ENCODE measurements at places on chromosomes 16 and 17.

GRCh38 chr17:44203731-44204440 is 4.2 kb upstream of the ATXN7L3 start:
- DNase-seq = peak; percentile 60

DNA sequence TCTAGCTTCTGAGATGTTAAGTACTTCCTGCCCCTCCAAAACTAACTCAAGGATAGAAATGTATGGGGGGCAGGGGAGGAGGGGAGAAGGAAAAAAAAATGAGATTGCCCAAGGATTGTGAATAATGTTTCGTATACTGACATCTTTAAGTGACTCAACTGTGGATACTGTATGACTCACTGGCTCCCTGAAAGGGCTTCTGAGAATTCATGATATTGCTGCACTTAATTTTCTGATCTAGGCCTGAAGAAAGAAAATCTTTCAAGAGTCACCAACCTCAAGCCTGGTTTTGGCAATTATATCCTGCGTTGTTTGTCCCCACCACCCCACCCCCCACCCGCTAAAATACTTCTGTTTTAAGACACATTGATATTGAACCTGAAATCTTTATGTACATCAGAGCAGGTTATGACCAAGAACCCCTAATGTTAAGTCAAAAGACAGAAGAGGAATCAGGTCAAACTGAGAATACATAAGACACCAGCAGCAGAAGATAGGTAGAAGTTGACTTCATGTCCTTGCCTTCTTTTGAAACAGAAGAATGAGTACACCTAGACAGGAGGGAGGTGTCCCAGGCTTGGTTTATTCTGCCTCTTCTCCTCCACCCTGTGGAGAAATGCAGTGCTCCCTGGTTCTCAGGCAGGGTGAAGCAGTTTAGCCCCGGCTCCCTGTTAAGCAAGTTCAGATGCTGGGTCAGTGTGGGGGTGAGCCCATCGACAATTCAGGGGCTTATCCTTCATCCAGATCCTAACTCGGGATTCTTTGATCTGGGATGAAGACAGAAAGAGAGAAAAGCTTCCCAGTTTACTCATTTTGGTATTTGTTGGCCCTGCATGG is 3.3 kb upstream of the FBXL20 start:
- DNase-seq = no peak

- DNase-seq = no peak
These were observed 7.0 kb upstream of the TMEM92 start for GRCh38 chr17:50267074-50267841.

DNA sequence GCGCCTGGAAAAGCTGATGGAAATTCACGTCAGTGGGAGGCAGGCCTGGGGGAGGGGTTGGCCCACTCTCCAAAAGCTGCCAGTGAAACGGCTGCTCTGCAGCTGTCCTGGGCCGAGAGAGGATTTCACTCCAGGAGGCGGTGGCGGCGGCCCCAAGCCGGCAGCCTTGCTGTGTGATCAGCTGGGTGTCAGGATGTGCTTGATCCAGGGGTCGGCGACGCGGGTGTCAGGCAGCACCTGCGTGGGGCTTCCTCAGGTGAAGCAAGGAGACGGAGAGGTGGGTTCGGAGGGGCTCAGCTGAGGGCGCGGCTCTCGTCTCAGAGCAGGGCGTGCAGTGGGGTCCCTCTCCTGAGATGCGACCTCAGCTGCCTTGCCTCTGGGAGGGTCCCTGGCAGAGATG is 7.0 kb downstream of the CBFA2T3 start:
- DNase-seq = no peak

DNA sequence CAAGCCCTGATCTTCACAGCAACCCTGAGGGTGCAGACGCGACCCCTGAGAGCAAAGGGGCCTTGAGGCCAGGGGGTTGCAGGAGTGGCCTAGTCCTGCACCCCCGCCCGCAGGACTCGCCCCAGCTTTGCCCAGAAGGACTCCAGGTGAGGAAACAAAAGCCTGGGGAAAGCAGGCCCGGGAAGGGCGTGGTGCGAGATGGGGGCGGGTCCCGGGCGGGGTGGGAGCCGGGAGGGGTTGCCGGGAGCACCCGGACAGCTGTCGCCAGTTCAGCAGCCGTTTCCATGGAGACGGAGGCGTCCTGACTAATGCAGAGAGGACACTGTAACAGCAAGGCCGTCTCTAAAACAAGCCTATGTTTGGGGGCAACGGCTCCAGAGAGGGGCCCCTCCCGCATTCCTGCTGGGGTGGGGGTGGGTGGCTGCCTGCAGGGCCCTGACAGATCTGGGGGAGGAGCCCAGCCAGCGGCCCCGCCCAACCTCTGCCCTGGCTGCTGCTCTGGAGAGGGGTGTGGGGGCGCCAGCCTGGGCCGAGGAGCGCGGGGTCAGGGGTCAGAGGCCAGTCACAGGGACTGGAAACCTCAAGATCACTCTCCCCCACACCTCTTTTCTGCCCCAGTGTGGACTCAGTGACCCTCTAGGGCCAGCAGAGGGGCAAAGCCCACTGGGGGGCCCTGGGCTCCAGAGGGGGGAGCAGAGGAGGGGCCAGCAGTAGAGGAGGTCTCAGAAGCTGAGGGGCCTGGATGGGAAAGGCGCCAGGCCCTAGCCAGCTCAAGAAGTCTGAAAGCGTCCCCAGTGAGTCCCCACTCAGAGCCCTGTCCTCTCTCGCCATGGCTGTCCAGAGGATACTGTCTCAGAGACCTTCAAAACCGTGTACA is 3.1 kb upstream of the TPPP3 start:
- DNase-seq = no peak

DNA sequence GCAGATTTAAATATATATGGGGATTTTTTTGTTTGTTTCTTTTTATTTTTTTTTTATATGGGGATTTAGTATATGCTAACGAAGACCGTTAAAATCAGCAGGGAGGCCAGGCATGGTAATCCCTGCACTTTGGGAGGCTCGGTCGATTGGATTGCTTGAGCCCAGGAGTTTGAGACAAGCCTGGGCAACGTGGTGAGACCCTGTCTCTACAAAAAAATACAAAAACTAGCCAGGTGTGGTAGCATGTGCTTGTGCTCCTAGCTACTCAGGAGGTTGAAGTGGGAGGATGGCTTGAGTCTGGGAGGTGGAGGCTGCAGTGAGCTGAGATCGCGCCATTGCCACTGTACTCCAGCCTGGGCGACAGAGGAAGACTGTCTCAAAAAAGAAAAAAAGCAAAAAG is 22.3 kb upstream of the MEIOC start:
- no peak for DNase-seq

DNA sequence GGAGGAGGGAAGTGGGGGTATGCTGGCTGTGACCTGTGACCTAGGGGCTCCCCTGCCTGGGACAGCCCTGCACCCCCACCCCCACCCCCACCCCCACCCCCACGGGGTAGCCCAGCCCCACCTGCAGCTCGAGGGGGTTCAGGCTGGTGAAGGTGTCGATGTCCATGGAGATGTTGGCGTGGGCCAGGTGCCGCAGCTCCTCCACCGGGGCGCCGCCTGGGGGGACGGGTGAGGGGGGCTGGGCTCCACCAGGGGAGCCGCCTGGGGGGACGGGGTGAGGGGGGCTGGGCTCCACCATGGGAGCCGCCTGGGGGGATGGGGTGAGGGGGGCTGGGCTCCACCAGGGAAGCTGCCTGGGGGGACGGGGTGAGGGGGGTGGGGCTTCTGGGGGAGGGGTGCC is 9.9 kb downstream of the MSLN start:
- no peak for DNase-seq

DNA sequence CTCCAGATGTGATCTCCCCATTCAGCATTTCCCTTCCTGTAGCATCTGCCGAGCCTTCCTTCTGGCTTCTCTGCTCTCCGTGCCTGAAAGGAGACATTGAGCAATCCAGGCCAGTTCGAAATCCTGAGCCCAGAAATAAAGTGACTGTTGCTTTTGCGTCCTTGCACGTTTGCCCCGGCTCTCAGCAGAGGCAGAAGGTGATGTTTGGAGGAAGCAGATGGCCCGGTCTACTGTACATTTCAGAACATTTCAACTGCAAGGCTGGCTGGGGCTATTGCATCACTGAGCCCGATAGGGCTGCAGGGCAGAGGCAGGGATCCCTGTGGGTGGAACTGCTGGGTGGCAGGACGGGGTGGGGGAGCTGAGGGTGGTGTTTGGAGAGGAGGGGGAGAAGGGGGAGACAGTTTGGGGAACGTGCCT is 29.4 kb downstream of the IRF8 start:
- DNase-seq = no peak

DNA sequence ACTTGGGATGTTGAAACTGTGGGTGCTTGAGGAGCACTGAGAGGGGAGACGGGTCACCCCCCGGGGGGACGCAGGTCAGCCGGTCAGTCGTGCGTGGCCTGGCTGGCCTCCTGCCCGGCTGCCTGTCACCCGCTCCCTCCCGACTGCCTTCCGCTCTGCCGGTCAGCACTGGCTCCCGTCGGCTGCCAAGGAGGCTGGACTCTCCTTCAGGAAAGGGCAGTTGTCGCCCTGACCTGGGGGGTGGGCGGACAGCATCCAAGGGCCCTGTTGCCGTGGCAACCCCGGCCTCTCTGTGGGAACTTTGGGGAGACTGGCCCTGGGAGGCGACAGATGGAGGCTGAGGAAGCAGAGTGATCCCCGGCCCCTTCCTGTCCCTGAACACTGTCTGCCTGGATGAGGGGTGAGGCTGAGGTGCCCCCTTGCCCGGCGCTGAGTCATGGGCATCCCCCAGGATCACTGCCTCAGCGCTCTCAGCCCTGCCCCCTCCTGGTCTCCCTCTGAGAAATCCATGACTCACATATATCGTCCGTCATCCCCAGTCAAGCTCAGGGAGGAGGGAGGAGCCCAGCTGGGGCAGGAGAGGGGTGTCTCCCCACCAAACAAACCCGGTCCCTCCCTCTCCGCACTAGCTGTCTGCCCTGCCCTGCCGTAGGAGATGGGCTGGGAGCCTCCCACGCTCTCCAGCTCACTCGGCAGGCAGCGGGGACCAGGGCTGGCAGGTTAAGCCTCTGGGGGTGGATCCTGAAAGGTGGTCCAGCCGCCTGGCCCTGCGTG is at the start of gene ADGRG1:
TSS of gene ADGRG1 (plus strand) at position 623 of the 774 bp plus-strand sequence. CDS start 21,658 bp downstream, outside the sequence.
- no peak for DNase-seq

GRCh38 chr17:43766413-43767052 is 7.9 kb upstream of the SOST start:
- DNase-seq = no peak

DNA sequence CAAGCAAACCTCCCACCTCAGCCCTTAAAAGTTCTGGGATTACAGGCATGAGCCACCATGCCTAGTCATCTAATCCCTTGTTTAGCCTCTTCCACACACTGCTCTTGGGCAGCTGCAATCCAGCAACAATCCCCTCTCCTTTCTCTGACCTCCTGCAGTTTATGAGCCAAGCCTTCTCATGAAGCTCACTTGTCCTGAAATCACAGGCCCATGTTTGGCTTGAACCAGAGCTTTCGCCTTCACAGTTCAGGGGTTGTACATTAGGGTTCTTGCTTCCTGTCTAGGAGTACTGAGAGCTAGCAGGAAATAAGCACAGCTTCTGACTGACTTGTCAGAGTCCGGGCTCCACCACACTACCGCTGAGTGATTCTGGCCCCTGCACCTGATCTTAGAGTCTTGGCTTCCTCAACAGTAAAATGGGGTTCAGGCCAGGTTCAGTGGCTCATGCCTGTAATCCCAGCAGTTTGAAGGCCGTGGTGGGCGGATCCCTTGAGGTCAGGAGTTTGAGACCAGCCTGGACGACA is 16.3 kb downstream of the ERAL1 start:
- DNase-seq = peak; percentile 40

GRCh38 chr17:10821054-10821453 is 16.8 kb downstream of the PIRT start:
- no peak for DNase-seq

- DNase-seq = no peak
These were observed 45.8 kb downstream of the PITPNC1 start for GRCh38 chr17:67422897-67423296.

- no peak for DNase-seq
These were observed 80.5 kb downstream of the CYB561 start for GRCh38 chr17:63365366-63366240.

DNA sequence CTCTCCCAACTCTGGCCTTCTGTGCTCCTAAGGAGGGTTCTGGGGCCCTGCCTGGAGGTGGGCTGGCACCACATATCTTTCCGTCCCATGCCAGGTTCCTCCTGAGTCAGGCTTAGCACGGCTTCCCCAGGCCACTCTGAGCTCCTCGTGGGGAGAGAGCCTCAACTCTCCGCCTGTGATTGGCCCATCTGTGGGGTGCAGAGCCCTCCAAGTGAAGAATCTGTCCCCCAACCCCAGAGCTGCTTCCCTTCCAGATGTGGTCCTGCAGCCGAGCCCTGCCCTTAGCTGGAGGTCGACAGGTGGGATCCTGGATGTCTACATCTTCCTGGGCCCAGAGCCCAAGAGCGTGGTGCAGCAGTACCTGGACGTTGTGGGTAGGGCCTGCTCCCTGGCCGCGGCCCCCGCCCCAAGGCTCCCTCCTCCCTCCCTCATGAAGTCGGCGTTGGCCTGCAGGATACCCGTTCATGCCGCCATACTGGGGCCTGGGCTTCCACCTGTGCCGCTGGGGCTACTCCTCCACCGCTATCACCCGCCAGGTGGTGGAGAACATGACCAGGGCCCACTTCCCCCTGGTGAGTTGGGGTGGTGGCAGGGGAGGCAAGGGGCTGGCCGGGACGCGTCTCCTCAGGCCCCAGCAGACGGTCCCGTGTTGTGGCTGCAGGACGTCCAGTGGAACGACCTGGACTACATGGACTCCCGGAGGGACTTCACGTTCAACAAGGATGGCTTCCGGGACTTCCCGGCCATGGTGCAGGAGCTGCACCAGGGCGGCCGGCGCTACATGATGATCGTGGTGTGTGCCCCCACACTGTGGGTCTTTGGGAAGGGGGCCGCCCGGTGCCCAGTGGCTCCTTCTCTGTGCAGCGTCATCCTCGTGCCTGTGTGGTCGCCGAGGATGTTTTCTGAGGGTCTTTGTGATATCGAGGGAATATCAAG is 6.9 kb downstream of the GAA start:
- no peak for DNase-seq

- DNase-seq = no peak
These were observed 21.3 kb upstream of the SALL1 start for GRCh38 chr16:51172368-51172767.

- no peak for DNase-seq
These were observed 951 bp downstream of the RPL19 start for GRCh38 chr17:39200957-39201510.

DNA sequence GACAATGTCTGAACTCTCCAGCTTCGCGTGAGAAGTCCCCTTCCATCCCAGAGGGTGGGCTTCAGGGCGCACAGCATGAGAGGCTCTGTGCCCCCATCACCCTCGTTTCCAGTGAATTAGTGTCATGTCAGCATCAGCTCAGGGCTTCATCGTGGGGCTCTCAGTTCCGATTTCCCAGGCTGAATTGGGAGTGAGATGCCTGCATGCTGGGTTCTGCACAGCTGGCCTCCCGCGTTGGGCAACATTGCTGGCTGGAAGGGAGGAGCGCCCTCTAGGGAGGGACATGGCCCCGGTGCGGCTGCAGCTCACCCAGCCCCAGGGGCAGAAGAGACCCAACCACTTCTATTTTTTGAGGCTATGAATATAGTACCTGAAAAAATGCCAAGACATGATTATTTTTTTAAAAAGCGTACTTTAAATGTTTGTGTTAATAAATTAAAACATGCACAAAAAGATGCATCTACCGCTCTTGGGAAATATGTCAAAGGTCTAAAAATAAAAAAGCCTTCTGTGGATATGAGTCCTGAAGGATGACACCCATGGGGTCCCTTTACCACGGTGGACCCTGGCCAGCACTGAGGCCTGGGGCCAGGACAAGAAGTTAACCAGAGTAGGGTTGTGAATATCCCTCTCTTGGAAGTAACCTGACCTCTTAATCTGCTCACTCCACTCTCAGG is 10.5 kb upstream of the ITGAD start:
- peak; percentile 16 for DNase-seq

All from CD4-positive, alpha-beta memory T cell (primary cell).